ENCODE measurements at places on chromosomes 6 and 20.

DNA sequence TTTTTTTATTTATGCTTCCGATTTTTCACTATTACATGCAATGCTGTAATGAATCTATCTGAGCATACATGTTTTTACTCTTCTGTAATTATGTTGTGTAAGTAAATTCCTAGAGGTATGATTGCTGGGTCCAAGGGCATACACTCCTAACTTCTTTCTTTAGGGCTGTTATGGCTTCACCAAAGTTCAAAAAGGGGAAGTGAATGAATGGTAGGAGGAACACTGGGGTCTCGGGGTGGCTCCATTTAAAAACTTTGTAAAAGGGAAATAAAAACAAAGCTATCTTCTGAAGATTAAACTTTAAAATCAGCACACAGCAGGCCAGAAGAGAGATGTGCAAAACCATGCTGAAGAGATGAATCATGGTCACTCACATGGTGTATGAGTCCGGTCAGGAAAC is 289.1 kb upstream of the SUPT3H start:
- no peak for DNase-seq

- DNase-seq = no peak
These were observed 248.0 kb downstream of the CDH26 start for GRCh38 chr20:60206259-60206658.

DNA sequence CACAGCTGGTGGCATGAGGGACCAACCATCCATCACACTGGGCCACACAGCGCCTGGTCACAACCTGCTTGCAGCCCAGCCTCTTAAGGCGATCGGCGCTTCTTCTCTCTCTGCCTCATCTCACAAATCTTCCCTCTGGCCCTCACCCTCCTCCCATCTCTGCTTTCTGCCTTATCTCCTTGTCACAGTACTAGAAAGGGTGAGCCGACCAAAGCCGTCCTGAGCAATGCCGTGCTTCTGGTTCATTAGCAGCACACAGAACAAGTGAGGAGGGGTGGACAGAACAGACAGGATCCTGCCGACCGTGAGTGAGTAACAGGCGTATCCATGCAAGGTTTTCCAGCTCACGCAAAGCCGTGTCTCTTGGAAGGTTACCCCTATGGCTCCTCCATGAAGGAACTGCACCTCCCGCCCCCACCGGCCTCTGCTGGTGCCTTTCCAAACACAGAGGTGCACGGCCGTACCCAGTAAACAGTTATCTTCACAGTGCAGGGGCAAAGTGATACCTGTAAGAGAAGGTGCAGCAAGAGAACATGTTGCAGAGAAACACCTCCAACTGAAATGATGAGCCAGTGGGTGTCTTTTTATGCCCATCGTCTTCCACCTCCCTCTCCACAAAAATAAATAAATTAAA is 331.7 kb downstream of the FARS2 start:
- no peak for DNase-seq

GRCh38 chr6:165850434-165851019 is 187.5 kb upstream of the PDE10A start:
- peak; percentile 35 for DNase-seq

GRCh38 chr6:57313009-57313408 is 4.4 kb upstream of the PRIM2 start:
- no peak for DNase-seq

- no peak for DNase-seq
These were observed 28.1 kb downstream of the TFAP2B start for GRCh38 chr6:50846852-50847155.

GRCh38 chr6:31971279-31971992 is 502 bp downstream of the DXO start:
- DNase-seq = no peak

DNA sequence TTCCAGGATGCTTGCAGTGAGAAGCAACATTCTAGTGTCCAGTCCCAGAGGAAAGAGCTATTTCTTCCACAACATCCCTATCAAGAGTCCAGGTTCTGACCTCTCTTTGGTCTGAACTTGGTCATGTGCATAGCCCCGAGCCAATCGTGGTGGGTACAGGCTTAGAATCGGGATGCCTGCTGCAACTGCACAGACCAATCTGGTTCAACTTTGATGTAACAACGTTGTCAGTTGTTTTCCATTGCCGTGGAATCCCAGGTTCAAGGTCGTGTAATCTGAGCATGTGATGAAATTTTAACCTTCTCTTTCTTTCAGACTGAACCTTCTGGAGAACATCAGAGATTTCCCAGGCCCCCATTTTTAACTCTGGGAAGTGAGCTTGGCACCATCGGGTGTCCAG is 130.5 kb downstream of the ANKRD60 start:
- no peak for DNase-seq

DNA sequence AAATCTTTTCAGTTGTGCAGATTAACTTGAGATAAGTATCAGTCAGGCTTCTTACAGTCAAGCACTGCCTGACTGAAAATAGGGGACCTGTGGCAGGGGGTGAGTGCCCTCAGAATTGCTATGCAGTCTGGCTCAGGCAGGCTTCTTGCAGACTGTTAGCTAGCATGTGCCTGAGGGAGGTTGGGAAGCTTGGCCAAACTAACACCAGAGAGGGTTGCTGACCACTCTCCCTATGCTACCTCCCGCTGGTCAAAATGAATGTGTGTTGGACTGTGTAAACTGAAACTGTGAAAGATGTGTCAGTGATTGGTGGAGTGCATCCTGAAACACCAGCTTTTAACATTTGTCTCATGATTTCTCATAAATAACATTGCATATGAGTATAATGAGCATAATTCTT is 622.3 kb upstream of the IMPG1 start:
- no peak for DNase-seq
